ENCODE measurements at places on chromosomes 11 and 22.
A peak's percentile ranks its signal among the peaks of the same experiment; 100 is the strongest.

- DNase-seq = no peak
These were observed 1103.2 kb downstream of the TBC1D22A start for GRCh38 chr22:47865626-47866025.

- peak; percentile 68 for DNase-seq
These were observed 1.6 kb upstream of the PHLDA2 start for GRCh38 chr11:2930704-2931419.

DNA sequence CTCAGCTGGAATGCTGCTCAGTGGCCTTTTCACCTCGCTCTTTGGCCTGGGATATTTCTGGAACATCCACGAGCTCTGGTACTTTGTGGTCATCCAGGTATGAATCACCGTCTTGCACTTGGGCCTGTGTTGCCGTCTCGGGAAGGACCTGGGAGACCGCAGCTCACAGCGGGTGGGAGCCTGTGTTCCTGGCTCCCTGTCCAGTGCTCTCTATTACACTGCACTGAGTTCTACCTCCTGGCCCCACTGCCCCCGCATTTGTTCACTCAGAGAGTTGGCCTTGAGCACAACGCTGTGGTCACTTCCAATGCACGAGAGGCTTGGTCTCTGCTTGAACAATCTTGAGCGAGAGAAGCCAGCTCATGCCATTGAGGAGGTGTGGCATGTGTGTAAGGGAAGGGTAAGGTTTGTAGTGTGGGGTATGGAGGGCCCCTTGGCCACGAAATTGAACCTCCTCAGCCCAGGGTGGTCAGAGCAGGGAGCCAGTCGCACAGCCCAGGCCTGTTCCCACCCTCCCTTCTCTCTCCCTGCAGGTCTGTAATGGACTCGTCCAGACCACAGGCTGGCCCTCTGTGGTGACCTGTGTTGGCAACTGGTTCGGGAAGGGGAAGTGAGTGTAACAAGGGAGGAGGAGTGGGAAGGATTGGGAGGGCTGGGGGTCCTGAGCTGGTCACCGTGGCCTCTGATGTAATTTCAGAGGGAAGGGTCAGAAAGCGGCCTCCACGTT is 16.2 kb downstream of the SLC37A2 start:
- no peak for DNase-seq

DNA sequence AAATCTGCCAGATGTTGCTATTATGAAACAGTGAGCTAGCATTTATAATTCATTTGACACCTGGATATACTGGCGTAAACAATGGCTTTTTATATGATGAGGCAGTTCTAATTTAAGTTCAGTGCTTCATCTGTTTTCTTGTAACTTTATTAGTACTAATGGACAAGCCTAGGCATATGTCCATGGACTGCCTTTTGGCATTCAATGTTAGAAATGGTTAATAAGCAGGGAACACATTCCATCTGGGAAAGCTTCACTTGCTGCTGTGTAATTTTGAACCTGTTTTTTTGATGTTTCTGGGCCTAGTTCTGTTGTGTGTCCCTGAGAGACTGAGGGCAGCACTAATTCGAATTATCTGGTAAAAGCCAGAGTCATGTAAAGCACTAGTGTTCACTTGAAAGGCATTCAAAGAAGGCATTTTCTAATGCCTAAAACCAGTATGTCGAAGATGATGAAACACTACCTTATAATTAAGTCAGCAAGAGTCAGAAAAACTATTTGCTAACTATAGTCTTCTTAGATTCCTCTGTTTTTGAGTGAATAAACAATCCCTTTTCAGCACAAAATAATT is 138.5 kb downstream of the SWAP70 start:
- no peak for DNase-seq

GRCh38 chr11:34996958-34997357 is 80.5 kb downstream of the PDHX start:
- no peak for DNase-seq

- no peak for DNase-seq
These were observed 14.6 kb downstream of the MRGPRF start for GRCh38 chr11:68998390-68998911.

- DNase-seq = no peak
These were observed 67.1 kb downstream of the CDKN1C start for GRCh38 chr11:2818503-2818902.

DNA sequence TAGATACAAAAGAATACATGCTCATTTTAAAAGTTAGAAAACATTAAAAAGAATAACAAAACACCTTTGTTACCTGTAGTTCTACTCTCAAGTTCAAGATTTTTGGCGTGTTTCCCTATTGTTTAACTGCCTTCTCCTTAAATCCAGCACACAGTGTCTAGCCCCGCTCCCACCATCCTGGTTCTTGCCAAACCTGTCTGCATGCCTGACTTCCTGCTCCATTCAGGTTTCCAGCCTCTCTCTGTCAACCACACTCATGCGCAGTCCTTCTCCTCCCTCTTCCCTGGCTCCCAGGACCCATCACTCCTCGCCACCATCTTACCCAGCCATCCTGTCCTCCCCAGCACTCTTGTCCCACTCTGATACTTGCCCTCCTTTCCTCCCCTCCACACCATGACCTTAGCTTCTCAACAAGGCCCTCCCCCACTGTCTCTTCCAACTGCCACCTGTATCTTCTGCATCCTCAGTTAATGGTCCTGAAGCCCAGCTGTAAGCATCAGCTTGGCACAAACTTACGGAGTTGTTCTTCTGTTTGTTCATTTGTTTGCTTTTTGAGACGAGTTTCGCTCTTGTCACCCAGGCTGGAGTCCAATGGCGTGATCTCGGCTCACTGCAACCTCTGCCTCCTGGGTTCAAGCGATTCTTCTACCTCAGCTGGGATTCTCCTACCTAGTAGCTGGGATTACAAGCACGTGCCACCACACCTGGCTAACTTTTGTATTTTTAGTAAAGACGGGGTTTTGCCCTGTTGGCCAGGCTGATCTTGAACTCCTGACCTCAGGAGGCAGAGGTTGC is 7.5 kb upstream of the MYH9 start:
- no peak for DNase-seq

DNA sequence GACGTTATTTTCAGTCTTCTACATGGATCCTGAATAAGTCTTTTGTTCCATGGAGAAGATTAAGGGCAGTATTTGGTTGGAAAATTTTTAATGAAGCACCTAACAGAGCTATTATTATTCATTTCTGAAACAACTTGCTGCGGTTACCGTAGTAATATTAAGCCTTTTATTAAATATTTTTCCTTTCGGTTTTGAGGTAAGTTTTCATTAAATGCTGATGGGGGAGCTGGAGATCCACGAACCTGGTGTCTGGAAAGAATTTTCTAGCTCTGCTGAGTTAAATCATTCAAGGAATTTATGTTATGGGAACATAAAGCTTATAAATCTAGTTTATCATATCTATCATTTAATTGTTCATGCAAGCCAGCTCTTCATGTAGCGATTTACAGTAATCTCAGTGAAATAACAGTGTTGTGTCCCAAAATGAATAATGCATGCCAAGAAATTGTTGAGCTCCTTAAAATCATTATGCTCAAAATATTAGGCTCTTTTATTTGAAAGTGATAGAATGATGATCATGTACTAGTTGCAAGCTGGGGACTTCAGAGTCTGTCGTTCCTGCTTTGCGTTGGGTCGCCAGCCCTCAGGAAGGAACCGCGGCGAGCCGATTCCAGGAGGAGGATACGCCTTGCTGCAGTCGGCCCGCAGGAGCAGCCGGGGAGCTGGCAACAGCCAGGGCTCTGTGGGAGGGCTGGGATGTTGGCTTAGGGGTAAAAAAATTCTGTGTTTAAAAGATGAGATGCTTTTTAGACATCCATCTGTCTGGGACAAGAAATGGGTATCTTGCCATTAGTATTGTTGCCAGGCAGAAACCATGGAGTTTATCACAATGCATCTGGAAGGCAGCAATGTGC is 83.1 kb downstream of the TBC1D22A start:
- DNase-seq = no peak

DNA sequence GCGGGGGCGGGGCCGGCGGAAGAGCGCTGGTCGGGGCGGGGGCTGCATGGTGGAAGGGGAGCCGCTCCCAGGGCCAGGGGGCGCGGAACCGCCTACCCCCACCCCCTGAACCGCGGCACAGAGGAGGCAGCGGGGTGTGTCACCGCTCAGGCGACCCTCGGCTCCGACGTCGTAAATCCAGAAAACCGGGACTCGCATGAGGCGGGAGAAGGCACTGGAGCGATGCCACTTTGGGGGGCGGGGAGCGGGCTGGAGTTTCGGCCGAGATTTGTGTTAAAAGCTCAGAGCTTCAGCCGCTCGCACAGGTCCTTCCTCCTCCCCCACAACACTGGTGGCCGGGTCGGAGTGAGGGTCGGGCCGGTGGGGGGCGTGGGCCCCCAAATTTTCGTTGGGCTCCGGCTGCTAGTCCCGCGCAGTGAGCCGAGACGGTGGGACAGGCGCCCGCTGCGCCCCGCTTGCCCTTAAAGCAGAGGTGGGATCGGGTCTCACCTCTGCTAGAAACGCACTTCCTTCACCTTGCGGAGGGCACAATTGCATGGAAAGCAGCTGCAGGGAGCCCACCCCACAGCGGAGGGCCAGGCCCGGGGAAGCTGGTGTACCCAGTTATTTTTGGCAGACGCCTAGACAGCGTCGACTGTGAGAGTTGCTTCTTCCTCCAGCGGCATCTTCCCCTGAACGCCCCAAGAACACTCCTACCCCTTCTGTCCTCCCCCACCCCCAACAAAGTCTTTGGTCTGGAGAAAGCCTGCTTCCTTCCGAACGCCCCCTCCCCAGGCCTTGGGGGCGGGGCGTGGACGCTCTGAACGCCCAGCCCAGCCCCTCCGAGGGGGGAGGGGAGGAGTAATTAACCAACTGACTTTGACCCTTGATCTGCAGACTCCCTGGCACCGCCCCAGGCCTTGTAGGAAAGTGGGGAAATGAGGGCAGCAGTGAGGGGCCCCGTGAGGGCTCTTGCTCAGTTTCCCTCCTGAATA is 1.1 kb downstream of the OVOL1 start:
- no peak for DNase-seq

DNA sequence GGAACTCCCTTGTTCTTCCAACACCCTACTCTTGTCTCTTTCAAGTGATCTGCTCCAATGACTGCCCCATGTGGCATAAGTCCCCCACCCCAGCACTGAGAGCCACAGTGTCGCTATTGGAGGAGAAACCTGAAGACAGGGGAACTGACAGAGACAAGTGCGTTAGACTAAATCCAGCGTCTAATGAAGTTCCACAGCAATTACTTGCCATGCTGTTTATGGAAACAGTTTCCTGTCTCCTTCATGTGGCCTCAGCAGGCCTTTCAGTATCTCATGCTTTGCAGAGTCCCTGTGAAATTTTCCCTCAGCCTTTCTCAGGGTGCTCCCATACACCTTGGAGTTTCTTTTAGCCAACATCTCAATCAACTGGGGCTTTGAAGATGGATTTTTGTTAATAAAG is 277.4 kb downstream of the ETS1 start:
- no peak for DNase-seq

GRCh38 chr11:114987186-114987760 is 308.9 kb downstream of the NXPE2 start:
- DNase-seq = no peak

- no peak for DNase-seq
These were observed 16.4 kb downstream of the C1QTNF6 start for GRCh38 chr22:37171662-37172061.

DNA sequence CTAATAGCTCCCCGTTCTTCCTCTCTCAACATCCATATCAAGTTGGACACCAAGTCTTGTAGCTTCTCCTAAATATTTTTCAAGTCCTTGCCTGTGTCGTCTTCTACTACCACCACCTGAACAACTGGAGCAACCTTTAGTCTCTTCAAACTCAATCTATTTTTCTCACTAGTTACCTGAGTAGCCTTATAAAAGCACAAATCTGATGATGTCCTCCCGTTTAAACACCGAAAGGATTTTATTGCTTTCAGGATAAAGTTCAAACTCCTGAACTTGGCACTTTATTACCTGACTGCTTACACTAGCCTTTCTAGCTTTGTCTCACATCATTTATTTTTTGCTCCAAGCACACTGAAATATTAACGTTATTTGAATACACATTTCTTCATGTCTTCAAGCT is 1.3 kb upstream of the PAK1 start:
- no peak for DNase-seq

- DNase-seq = no peak
These were observed 240.3 kb downstream of the BRD1 start for GRCh38 chr22:49587421-49587820.

GRCh38 chr22:21651521-21652009 is 9.5 kb downstream of the SDF2L1 start:
- no peak for DNase-seq

DNA sequence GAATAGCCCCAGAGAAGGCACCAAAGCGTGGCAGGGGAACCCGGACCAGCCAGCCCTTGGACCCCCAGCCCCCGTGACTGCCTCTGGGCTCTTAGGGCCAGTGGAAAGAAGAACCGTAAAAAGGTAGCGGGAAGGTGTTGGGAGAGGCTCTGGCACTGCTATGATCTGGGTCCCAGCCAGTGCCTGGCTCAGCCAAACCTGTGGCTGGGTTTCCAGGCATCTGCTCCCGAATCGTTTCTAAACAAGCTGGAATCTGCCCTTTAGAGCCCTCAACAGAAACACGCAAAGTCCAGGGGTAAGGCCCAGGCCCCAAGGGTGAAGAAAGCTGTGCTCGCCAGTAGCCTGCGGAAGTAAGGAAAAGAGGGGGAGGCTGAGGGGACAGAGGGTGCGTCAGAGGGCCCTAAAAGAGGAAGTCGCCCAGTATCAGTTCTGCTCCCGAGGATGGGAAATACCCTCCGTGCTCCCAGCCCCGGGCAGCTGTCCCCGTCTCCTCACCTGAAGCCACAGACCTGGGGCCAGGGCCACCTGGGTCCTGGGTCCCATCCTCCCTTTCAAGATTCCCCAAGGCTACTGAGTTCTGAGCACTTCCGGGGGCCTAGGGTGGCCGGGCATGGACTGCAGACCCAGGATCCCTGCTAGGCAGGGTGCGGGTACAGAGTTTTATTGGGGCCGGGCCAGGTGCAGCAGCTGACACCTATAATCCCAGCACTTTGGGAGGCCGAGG is 24.7 kb downstream of the IL10RA start:
- DNase-seq = no peak

GRCh38 chr11:106072804-106073203 is 4.3 kb downstream of the KBTBD3 start:
- no peak for DNase-seq

DNA sequence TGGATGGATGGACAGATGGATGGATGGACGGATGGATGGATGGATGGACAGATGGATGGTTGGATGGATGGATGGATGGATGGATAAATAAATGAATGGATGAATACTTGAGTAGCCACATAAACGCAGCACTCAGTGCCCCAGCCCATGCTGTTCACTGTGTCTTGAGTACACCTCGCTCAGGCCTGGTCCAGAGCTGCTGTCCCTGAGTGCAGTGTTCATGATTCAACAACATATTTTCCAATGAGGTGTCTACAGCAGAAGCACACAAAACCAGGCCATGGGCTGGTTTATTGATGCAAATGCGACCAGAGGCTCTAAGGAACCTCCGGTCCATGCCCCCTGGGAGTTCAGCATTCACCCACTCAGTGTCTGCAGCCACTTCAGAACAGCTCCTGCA is 584.3 kb downstream of the BRD1 start:
- no peak for DNase-seq
